A673 (cell line): ENCODE measurements at places on chromosomes 2 and 18. TPM values are rescaled to one million over a fixed set of nuclear protein-coding genes. Genes with fewer than 3 reads are reported as not detected.

The OTOS gene
- total RNA-seq: not detected in 2 replicates

The VWC2L gene
- not detected in 2 replicates for total RNA-seq

The ERBB4 gene
- 37.5 and 40.6 TPM in 2 replicates for total RNA-seq

The SPC25 gene
- 56.3 and 64.3 TPM in 2 replicates for total RNA-seq

The TBC1D8 gene
- 5.1 and 8.6 TPM in 2 replicates for total RNA-seq

The CDK5R2 gene
- total RNA-seq: 0.37 and 0.44 TPM in 2 replicates

The EVX2 gene
- 0.41 and 0.70 TPM in 2 replicates for total RNA-seq

The LDLRAD4 gene
- total RNA-seq: 3.6 and 5.5 TPM in 2 replicates

The NT5DC4 gene
- not detected in 2 replicates for total RNA-seq

The IL36RN gene
- total RNA-seq: not detected in 2 replicates

The TMEM169 gene
- 1.1 and 1.7 TPM in 2 replicates for total RNA-seq

The FRZB gene
- 1.8 and 3.6 TPM in 2 replicates for total RNA-seq
